ENCODE measurements at places on chromosomes 12 and 14.

DNA sequence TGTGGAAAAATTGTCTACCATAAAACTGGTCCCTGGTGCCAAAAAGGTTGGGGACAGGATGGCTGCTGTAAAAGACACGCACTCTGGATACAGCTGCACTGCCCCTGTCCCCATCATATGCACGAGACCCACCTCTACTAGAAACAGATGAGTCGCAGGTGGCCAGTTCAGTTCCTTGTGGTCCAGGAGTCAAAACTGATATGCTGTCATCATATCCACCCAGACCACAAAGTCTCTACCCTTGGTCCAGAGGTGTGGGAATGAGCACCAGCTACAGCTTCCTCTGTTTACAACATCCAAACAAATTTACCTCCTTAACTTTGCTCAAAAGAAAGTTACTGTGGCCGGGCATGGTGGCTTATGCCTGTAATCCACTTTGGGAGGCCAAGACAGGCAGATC, 43.8 kb upstream of the DACT1 start:
- no peak for DNase-seq

- DNase-seq, result no peak
Observed at GRCh38 chr12:94206886-94207285, 58.5 kb downstream of the PLXNC1 start.

DNA sequence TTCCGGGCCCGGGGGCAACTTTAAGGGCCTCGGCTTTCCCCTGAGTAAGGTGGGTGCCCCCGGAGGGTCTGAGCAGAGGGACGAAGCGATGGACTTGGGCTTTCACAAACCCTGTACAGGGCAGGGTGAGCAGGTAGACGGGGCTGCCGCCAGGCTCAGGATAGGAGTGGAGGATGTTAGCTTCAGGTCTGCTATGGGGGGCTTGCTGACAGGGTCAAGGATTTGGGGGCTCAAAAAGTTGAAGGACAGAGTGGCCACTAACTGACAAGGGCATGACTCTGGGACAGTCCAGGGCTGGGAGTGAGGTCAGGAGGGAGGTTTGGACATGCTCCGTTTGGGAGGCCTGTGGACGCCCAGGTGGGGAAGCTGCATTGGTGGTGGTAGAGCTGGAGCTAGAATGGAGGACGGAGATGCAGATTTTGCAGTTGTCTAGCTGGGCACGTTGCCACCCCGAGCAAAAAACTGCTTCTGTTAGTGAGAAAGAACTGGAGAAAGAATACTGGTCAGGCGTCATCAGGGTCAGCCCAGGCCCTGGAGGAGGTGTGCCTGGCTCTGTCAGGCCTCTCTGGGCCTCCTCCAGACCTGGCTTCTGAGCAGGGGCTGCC, 113.3 kb downstream of the ADGRD1 start:
- no peak for DNase-seq

GRCh38 chr12:3087758-3088650, 10.8 kb downstream of the TSPAN9 start:
- no peak for DNase-seq

- DNase-seq, result no peak
Observed at GRCh38 chr14:105240811-105241576, 7.3 kb upstream of the BTBD6 start.

GRCh38 chr14:77616133-77616453, 344 bp downstream of the SPTLC2 start:
- no peak for DNase-seq

GRCh38 chr14:72528059-72528862, 365.6 kb downstream of the DPF3 start:
- DNase-seq, result no peak

DNA sequence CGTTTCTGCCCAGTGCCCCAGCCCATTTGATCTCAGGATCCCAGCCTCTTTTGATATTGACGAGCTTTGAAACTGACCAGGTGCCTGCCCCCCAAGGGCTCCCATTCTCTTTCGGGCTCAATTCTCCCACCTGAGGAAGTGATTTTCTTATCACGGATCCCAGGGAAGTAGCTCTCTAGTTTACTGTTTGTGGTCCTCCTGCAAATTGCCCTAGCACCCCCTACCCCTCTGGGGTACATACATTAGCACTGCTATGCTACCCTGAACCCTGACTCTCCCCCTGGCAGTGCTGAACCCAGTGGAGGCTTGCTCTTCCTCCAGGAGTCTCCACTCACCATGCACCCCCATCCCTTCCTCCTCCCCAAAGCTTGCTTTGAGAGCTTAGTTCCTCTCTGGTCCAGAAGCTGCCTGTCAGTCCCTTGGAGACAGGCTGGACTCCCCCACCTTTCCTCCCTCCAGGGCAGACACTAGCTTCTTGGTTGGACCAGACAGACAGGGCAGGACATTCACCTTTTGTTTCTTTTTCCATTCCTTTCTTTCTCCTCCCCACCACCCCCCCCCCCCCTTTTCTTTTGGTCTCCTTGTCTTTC, 4.4 kb upstream of the TBX3 start:
- DNase-seq, result no peak

DNA sequence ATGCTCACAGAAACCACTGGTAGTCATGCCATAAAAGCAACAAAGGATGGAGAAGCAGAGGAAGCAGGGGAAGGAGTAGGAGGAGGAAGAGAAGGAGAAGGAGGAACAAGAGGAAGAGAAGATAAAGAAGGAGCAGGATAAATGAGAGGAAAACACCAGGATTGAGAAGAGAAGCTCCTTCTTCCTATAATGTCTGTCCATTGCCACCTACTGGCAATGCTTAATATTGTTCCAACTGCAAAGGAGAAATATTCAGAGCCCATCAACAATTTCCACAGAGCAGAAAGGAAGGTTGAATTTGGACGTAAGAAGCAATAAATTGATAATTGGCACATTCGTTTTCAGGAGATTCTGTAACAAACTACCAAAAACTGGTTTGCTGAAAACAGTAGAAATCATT, 898.4 kb downstream of the SLC16A7 start:
- DNase-seq, result no peak

DNA sequence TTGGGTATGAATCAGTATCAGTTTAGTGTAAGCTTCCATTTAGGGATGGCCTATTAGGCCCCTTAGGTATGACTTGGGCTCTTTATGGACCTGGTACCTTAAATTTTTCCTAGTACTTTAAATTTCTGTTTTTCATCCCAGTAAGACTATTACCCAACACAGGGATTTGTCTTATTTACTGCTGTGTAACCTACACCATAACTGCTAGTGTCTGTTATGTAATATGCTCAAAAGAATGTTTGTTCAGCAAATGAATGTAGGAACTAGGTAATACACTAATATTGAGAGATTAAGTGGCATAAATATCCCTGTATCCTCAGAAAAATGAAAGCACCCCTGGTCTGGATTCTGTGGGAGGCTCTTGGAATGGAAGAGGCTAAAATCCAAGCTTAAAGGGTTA, 63.7 kb upstream of the YARS2 start:
- no peak for DNase-seq

Data from CD4-positive, alpha-beta T cell treated with Interleukin-4 for 4 hours (primary cell).